ENCODE measurements at places on chromosomes 5 and 9.

GRCh38 chr5:147483961-147484707 is 25.7 kb downstream of the DPYSL3 start:
- DNase-seq: no peak

DNA sequence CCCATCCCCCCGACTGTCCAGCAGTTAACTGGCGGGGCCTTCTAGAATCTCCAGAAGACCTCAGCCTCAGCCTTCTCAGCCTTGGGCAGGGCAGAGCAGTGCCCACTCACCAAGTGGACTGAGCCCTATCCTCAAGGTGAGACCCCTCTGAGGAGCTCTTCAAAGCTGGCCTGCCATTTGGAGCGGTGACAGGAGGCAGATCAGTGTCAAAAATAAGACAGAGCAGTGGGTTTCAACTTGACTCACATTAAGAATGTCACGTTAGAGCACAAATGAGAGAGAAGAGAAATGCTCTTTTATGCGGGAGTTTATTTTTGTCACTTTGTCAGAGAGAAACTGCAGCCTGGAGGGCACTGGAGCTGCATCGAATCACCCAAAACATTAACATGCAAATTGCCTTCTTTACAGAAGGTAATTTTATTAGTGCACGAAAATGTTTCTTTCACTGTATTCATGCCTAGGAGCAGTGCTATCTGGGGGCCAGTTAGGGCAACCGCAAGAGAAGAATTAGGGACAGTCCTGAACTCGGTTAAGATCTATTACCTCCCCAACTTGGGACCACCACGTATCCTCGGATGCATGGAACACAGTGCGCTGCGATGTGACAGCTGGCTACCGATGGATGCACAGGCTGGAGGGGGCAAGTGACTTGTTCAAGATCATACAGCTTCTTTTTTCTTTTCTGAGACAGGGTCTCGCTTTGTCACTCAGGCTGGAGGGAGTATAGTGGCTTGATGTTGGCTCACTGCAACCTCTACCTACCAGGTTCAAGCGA is 188.5 kb downstream of the DAB2IP start:
- DNase-seq: no peak

DNA sequence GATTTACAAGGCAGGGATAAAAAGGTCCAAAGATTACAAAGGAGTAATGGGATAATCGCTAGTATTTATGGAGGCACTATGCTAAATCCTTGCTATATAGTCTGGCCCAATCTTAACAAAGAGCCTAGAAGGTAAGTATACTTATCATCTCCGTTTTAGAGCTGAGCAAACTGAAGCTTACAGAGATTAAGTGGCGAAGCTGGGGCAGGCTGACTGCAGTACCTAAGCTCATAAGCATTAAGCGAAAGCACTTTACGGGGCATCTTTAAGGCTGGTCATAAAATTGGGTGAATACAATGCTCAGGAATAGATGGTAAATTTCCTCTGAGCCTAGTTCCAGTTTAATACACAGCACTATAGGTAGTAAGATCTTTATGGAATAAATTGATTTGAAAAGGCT is 30.0 kb upstream of the ZNF366 start:
- no peak for DNase-seq

DNA sequence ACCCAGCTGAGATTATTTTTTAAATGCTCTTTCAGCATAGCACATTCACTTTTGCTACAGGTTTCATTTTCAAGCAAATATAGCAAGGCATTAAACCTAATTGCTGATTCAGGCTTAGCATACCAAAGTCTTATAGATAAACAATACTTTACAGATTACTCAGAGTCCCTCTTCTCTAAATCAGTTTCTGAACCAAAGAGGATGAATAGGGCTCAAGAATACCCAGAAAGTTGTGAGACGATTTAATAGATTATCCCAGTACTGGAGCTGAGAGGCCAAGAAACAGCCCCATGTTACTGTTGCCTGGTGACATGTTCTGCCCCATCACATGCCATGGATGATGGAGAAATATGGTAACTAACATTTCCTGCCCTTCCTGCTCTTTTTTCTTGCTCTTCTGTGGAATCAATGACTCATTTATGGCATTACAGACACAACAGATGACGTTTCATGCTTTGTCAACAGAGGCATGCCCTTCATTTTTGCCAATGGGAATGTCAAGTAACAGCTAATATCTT is 18.1 kb upstream of the SSBP2 start:
- DNase-seq: no peak

DNA sequence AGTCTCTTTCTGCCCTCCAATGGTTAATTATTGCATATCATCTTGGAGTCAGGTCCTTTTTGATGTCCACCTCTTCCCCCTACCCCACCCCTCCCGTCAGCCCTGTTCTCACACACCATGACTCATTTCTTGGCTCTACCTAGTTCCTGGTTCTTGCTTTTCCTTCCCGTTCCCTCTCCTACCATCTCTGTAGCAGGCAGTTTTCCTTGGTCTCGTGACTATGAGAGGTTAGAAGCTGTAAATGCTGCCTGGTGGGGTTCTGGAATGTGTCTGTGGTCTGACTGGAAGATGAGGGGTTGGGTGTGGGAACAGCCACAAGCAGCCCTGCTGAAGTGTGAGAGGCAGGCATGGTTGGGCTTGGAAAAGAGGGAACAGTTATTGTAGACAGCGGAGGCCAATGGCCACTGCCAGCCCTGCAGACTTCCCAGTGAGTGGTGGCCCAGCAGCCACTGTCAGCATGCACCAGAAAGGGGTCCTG is 18.2 kb downstream of the SLC22A5 start:
- no peak for DNase-seq

GRCh38 chr5:122129306-122129705 is at the start of gene ZNF474:
TSS of gene ZNF474 (plus strand) at chr5:122129546. CDS start at chr5:122151991, 22,445 bp downstream.
- DNase-seq: no peak

DNA sequence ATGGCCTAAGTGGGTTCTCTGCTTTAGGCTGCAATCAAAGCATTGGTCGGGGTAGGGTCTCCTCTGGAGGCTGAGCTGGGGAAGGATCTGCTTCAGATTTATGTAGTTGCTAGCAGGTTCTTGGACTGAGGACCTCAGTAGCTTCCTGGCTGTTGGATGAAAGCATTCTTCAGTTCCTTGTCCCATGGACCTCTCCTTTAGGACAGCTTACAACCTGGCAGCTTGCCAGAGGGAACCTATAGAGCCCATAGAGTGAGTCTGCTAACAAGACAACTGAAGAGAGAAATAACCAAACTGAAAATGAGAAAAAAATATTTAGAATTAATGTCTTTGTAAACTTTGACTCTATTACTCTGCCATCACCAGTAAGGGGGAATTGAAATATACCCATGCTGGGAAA is 12.4 kb downstream of the MRPS30 start:
- DNase-seq: no peak

- no peak for DNase-seq
Measured at GRCh38 chr9:81031422-81032029, 657.8 kb downstream of the TLE1 start.

GRCh38 chr5:51385216-51385615 is 2.0 kb downstream of the ISL1 start:
- no peak for DNase-seq

- peak; percentile 66 for DNase-seq
Measured at GRCh38 chr9:127388037-127388855, 8.7 kb upstream of the SLC2A8 start.

DNA sequence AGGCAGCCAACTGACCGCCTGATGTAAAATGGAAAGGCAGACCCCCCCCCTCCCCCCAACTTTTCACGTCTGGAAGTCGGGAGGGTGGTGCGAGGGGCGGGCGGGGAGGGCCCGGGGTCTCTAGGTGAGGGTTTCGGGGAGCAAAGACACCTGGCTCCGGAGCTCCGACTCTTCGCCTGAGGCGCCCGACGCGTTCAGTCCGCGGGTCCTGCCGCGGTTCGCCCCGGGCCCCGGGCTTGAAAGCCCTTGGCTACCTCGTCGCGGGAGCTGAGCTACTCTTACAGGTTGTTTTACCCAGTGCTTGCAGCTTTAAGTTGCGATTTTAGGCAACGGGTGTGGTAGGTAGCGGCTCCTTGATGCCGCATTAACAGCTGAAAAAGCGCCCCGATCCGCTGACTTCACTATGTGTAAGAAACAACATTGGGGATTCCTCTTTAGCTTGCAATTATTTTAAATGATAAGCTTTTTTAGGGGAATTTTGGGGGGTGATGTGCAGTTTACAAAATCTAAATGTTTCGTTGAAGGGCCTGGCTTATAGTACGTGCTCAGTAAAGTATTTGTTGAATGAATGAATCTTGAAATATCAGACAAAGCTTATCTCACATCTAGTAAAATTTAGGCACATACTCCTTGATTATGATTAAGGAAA is 722 bp downstream of the CDC42SE2 start:
- DNase-seq: peak; percentile 32

GRCh38 chr5:57155033-57155432 is 18.8 kb upstream of the GPBP1 start:
- DNase-seq: no peak

- no peak for DNase-seq
Measured at GRCh38 chr5:62168506-62169281, 137.3 kb upstream of the KIF2A start.

DNA sequence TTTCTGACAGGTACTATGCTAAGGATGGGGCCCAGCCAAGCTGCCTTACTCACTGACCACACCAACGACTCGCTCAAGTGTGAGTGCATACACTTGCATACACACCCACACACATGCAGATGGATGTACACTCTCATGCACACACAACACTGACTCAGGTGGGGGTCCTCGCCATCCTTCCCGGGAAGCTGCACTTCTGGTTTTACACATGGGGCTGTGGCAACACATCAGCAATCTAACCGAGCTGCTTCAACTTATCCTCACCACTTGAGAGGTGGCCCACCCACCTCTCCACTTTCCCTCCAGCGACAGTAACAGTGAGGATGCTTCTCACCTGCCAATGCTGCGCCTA is 67.2 kb upstream of the SLC25A51 start:
- no peak for DNase-seq

DNA sequence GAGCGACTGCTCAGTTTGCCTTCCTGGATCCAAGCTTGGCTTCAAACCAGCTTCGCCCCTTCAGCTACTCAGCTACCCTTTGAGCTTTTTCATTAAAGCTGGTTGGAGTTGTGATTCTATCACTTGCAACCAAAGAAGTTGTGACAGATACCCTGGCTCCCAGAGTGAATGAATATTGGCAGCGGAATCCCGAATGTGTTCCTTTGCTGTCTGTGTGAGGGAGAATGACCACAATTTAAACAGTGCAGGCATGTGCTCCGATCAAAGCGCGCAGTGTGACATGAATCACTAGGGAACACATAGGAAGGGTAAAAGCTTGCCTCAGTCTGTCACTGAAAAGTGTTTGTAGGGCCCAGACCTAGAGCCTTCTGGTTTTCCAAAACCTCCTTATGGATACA is 6.6 kb upstream of the AFAP1L1 start:
- DNase-seq: no peak

DNA sequence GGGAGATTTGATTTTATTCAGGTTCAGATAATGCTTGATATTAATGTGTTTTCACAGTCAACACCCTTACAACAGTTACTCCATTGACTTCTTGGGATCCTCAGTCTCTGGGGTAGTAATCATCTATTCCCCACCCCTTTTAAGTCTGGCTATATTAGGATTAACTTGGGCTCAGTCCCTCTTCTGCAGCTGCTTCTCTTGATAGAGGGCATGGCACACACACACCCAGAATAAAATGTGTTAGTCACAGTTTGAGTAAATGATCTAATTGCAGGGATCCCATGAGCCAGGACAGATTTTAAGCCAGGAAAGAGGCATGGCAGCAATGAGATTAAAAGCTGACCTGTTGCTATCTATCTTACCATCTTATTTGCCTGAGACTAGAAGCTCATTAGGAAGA is 53.7 kb upstream of the VLDLR start:
- no peak for DNase-seq

- no peak for DNase-seq
Measured at GRCh38 chr5:123083298-123083697, 5.7 kb upstream of the PRDM6 start.

DNA sequence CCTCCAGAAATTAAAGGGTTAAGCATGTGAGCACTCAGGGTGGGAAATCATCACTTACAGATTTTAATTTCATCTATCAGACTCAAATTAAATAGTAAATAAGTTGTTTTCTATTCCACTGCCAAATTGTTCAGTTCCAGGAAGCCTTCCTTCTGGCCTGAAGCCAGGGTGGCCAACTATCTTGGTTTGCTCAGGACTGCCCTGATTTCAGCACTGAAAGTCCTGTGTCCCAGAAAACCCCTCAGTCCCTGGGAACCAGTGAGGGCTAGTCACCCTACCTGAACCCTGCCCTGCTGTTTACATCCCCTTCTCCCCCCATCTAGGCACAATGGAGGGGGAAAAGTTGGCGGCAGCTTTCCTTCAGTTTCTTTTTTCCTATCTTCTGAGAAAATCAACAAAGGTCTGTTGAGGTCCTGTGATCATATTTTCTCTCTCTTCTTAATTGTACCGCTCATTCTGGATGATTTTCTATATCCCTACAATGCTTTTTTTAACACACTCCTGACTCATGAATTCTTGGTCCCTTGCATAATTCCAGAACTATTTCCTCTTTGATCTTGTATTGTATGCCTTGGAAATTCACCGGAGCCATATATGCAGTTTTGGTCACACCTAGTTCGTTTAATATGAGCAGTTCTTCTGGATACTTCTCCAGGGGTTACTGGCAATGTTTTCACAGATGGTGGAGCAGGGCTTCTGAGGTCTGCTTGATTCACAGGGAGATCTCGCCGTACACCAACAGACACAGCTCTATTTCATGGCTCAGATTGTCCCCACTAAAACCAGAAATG is 103.8 kb downstream of the MAP1B start:
- DNase-seq: no peak

DNA sequence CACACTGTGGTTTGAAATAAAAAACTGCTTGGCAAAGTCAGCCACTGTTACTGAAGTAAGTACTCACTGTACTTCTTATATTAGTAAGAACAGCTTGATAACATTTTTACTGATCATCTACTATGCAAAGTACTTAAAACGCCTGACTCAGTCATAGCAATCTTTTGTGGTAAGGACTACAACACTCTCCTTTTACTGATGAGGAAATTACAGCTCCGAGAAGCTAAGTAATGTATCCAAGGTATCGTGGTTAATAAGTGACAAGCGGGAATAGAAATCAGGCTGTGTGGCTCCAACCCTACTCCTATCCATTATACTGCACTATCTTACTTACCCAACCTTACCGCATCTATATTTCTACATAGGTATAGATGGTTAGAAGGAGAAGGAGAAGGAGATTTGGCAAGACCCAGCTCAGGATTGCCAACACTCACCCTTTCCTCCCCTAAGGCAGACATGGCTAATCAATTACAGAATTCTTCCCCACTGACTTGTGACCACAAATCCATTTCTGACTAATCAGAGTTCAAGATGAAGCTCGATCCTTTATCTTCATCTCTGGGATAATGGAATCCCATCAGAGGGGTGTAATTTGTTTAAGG is 281.4 kb downstream of the SPOCK1 start:
- DNase-seq: no peak

- DNase-seq: no peak
Measured at GRCh38 chr9:129731477-129732085, 21.3 kb downstream of the PTGES start.

Data from stimulated activated CD4-positive, alpha-beta T cell treated with anti-CD3 and anti-CD28 coated beads, Interleukin-2, amount 100 ng/mL, for 48 hours (primary cell).